ENCODE measurements at places on chromosomes 2 and 18. TPM values are rescaled to one million over a fixed set of nuclear protein-coding genes. Genes with fewer than 3 reads are reported as not detected.

The KIF5C gene
- polyA plus RNA-seq: 1.2 TPM

The WBP1 gene
- 59.3 TPM for polyA plus RNA-seq

DNA sequence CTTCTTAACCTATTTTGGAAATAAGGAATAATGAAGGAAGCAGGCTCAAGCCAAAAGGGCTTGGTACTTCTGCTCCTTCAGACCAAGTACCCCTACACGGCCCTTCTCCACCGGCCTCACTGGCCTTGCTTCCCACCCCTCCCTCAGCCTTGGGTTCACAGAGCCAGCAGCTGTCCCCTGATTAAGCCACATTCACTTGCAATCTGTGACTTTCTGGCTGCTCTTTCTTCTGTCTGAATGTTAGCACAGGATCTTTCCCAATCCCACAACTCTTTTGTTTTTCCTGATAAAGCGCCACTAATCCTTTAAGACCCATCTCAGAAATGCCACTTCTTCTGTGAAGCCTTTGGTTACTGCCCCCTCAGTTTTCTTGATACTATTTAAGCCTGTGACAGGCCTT, 52.4 kb downstream of the REEP1 start:
- DNase-seq: no peak

The NFU1 gene
- polyA plus RNA-seq: 51.5 TPM

GRCh38 chr2:80244905-80245584, 59.5 kb downstream of the LRRTM1 start:
- DNase-seq: no peak

DNA sequence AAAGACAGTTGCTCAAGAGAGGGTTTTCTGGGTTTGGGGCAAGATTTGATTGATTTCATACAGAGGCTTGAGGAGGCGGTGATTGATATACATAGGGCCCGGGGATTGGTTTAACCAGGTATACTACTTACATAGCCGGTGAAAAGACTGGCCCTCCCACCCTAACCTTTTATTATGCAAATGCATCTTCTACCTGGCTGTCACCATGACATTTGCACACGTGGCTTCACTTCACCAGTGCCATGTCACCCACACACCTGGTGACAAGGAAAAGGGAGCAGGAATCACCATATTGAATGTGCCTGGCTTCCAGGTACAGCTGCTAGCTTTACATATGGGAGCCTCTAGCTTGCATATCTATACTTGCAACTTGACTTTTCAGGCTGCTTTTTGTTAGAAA, 9.7 kb downstream of the ERMN start:
- DNase-seq: no peak

DNA sequence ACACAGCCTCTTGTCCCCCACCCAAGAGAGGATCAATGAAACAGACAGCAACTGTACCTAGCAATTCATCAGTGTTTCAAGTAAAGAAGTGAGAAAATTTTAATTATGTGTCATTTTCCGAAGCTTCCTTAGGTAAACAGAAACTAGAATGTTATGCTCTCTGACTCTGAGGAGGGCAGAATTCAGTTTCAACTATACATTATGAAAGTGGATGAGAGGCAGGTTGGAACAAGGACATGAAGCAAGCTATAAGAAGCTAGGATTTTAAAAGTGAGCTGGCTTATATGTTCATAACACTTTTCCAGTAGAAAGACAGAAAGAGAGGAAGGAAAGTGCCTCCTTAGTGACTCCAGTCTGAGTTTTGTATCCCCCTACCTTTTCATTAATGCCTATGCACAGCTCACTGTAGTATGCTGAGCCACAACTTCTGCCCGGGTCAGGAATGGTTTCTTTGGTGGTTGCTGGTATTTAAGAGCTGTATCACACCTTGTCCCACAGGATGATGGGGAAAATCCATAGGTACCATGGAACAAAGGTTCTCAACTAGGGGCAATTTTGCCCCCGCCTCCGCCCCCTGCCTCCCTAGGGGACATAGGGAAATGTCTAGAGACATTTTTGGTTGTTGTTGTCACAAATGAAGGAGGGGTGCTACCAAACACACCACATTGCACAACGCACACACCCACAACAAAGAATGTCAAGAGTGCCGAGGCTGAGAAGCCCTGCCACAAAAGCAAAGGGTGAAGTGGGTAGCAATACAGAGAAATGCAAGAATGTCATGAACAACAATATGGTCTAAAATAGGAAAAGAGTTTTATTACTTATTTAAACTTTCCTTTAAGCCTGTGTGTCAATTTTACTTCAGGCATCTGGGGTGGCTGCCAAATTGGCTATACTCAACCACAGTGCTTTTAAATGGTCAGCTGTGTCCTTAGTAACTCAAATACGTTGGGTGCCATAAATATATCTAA, 161.0 kb upstream of the ZFP36L2 start:
- DNase-seq: no peak

DNA sequence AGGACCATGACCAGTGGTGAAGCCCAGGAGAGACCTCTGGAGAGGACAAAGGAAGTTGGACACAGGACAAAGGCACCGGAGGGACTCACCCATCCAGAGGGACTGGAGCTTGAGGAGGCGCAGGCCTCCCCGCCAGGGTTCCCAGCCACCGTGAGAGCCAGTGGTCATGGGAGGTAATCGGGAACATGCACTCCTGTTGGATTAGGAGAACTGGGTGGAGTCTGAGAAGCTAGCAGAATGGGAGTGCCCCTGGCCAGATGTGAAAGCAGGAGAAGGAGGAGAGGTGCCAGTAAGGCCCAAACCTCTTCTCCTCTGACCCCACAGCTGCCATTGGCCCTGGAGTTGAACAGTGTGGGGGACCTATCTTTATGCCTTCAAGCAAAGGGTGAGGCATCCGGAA, 20.3 kb downstream of the POU3F3 start:
- no peak for DNase-seq

The SPRED2 gene
- polyA plus RNA-seq: 31.2 TPM

- no peak for DNase-seq
Measured at GRCh38 chr2:85540133-85540648, 1.2 kb downstream of the MAT2A start.

The CNDP1 gene
- not detected for polyA plus RNA-seq

- DNase-seq: no peak
Measured at GRCh38 chr2:106997204-106997603, 111.2 kb upstream of the ST6GAL2 start.

The GYPC gene
- 18.0 TPM for polyA plus RNA-seq

The CABLES1 gene
- 3.5 TPM for polyA plus RNA-seq

- DNase-seq: peak; percentile 57
Measured at GRCh38 chr2:120669971-120670370, 65.7 kb upstream of the GLI2 start.

DNA sequence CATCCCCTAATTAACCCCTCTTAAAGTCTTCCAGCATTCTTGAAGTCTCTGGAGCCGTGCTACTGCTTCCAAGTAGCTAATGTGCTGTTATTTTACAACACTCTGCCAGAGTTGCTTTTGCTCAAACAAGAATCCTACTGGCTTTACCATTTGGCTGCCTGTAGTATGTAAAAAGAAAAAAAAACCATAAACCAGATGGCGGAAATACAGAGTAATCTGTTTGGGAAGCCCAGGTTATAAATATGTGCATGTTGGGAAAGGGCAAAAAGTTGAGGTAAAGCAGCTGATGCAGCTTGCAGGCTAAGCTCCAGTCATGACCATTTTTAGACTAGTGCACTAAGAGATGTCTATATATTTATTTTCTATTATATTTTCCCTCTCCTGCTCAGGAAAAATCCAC, 313.2 kb upstream of the ETAA1 start:
- no peak for DNase-seq

The TMEM198 gene
- 3.9 TPM for polyA plus RNA-seq

The DSC2 gene
- 17.1 TPM for polyA plus RNA-seq

DNA sequence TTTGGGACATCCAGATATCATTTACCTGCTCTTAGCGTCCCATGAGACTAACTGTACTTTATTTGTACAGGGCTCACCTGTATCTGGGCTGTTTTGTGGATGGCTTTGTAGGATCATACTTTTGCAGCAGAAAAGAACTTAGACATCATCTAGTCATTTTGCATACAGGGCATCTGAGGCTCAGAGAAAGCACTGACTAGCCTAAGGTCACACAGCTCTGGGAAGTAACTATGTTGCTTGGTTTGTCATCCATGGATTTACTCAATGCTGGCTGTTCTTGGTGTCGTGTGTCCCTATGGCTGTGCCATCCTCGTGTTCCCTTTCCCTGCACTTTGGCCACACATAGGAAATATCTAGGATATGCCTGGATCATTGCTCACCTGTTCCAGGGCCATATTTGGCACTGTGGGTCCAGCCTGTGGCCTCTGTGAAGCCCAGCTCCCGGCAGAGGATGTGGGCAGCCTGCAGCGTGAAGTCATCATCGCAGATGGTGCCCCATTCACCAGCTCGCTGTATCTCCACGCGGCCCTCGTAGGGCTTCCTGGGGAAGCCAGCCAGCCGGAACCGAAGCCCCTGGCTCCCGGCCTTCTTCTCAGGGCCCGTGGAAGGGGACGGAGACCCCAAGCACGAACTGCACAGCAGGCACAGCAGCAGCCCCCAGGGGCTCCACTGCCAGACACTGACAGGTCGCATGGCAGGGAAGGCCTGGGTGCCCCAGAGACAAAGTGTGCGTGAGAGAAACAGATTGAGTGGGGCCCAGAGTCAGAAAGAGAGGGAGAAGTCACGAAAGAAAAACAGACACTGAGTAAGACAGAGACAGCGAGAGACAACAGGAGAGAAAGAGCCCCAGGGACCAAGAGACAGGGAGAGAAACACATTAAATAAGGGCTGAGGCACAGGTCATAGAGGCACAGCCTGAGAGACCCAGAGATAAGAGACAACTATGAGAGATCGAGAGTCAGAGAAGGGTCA, 1.5 kb downstream of the LOXL3 start:
- DNase-seq: no peak

The TBC1D8 gene
- 15.7 TPM for polyA plus RNA-seq
